ENCODE measurements at places on chromosomes 12 and 14. TPM values are rescaled to one million over a fixed set of nuclear protein-coding genes. Genes with fewer than 3 reads are reported as not detected.
A peak's percentile ranks its signal among the peaks of the same experiment; 100 is the strongest.

Gene AEBP2
- 25.5 TPM for total RNA-seq

Gene KLHL33
- 0.05 TPM for total RNA-seq

Gene METTL25
- 13.8 TPM for total RNA-seq

Gene HOXC9
- total RNA-seq = not detected

DNA sequence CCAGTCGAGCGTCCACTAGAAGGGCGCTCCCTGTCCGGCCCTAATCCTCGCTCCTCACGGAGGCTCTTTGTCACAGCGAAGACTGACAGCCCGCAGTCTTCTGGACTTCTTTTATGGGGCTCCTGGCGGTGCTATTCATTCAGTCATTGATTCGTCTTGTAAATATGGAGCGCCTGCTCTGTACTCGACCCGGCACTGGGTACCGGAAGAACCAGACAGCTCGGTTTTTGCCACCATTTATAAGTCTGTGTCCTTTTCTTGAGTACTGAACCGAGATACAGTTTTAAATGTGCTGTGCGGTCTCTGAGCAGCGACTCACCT is 570 bp downstream of the DMAC2L start:
- peak overlapping the region; percentile 82 for H3K27ac ChIP-seq
- H3K27me3 ChIP-seq = no peaks in the 10 kb centered on the region
- H3K4me1 ChIP-seq = peaks cover 6% of the 10 kb centered on the region

GRCh38 chr12:130689408-130690405 is 26.4 kb downstream of the RIMBP2 start:
- no peaks in the 10 kb centered on the region for H3K36me3 ChIP-seq
- H3K4me3 ChIP-seq = no peak overlapping the region
- peaks cover 14% of the 10 kb centered on the region for H3K27me3 ChIP-seq
- H3K4me1 ChIP-seq = no peaks in the 10 kb centered on the region

GRCh38 chr12:105067511-105068031 is 16.7 kb downstream of the ALDH1L2 start:
- H3K4me1 ChIP-seq = no peaks in the 10 kb centered on the region
- H3K4me3 ChIP-seq = no peak overlapping the region
- H3K27ac ChIP-seq = no peak overlapping the region
- no peaks in the 10 kb centered on the region for H3K36me3 ChIP-seq
- no peak for DNase-seq

DNA sequence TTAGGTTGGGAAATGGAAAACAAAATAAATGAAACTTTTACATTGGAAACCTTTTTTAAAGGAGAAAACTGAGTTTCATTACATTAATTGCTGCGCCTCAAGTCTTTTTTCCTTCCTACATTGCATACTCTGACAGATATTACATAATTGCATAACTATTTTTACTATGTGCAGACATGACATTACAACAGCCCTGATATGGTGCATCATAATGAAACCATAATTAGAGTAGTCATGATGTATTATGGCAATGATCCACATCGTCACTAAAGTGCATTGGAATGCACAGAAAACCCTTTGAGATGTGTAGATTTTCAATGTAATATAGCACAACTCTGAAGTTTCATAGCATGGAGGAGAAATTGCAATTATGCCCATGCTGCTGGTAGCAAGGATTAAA is 217.8 kb upstream of the NPAS3 start:
- no peaks in the 10 kb centered on the region for H3K36me3 ChIP-seq
- DNase-seq = no peak
- H3K27me3 ChIP-seq = no peaks in the 10 kb centered on the region
- H3K4me3 ChIP-seq = no peak overlapping the region

- DNase-seq = peak; percentile 39
- no peaks in the 10 kb centered on the region for H3K27me3 ChIP-seq
- H3K27ac ChIP-seq = peak overlapping the region; percentile 52
- H3K4me1 ChIP-seq = peaks cover 4% of the 10 kb centered on the region
These were observed 366.7 kb downstream of the BTG1 start for GRCh38 chr12:91778938-91779400.

GRCh38 chr14:85075694-85076476 is 454.1 kb upstream of the FLRT2 start:
- H3K27me3 ChIP-seq = no peaks in the 10 kb centered on the region
- no peaks in the 10 kb centered on the region for H3K4me1 ChIP-seq
- no peak for DNase-seq
- H3K4me3 ChIP-seq = no peak overlapping the region

DNA sequence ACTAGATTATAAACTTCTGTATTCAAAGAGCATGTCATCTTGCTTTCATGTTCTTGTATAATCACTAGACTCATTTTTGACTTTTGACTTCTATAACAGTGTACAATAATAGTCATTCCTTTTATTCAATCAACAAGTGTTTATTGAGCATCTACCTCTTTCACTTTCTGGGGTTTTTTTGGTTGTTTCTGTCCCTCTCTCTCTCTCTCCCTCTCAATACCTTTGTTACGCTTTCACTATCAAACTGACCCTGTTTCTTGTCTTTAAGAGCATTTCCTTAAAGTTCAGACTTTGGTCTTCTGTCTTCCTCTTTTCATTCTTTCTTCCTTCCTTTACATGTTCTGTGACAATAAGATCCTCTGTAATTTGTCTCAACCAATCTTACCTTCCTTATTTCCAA is 49.5 kb downstream of the GPR137C start:
- H3K36me3 ChIP-seq = no peaks in the 10 kb centered on the region
- no peak overlapping the region for H3K4me3 ChIP-seq
- no peaks in the 10 kb centered on the region for H3K27me3 ChIP-seq

- H3K27ac ChIP-seq = peak overlapping the region; percentile 81
- peak overlapping the region; percentile 64 for H3K4me3 ChIP-seq
- H3K27me3 ChIP-seq = no peaks in the 10 kb centered on the region
- H3K36me3 ChIP-seq = no peaks in the 10 kb centered on the region
- no peaks in the 10 kb centered on the region for H3K4me1 ChIP-seq
These were observed 444 bp downstream of the DRAM1 start for GRCh38 chr12:101877806-101878242.
